Muscle of leg (tissue), 16 donors: ENCODE measurements at places on chromosomes 12 and 14. TPM values are rescaled to one million over a fixed set of nuclear protein-coding genes. Genes with fewer than 3 reads are reported as not detected.

The NCOR2 gene
- 48.1 TPM for total RNA-seq

The TCL1B gene
- total RNA-seq: not detected

The BATF gene
- 0.44 TPM for total RNA-seq

The TAS2R30 gene
- total RNA-seq: 4.3 TPM

The CCDC38 gene
- total RNA-seq: 0.09 TPM

The VSIG10 gene
- 11.8 TPM for total RNA-seq

The C3AR1 gene
- 3.7 TPM for total RNA-seq

The GNS gene
- 65.7 TPM for total RNA-seq

The CD69 gene
- 0.93 TPM for total RNA-seq

The DPPA3 gene
- not detected for total RNA-seq

The SLC6A12 gene
- 0.40 TPM for total RNA-seq

The AMN gene
- 0.58 TPM for total RNA-seq

The MLF2 gene
- total RNA-seq: 88.2 TPM

The NRXN3 gene
- 0.49 TPM for total RNA-seq

The KRT4 gene
- total RNA-seq: 0.04 TPM

The SDSL gene
- total RNA-seq: 0.53 TPM

The OR4K15 gene
- not detected for total RNA-seq

The SIX6 gene
- not detected for total RNA-seq

The B4GALNT3 gene
- total RNA-seq: 6.0 TPM

The NOXRED1 gene
- 0.13 TPM for total RNA-seq

The BEGAIN gene
- 2.0 TPM for total RNA-seq

The FGF23 gene
- 0.04 TPM for total RNA-seq

The KRT78 gene
- total RNA-seq: not detected

The TMEM179 gene
- total RNA-seq: 0.49 TPM

The CCDC175 gene
- not detected for total RNA-seq

The ITPK1 gene
- total RNA-seq: 10.0 TPM

The ZNF891 gene
- total RNA-seq: 1.9 TPM

The POU6F1 gene
- 4.6 TPM for total RNA-seq

The FOXG1 gene
- under 0.01 TPM for total RNA-seq

The AQP6 gene
- total RNA-seq: 0.13 TPM

The ABCD2 gene
- total RNA-seq: 0.09 TPM

The YBX3 gene
- total RNA-seq: 156 TPM

The LRIG3 gene
- 64.3 TPM for total RNA-seq

The LBHD2 gene
- total RNA-seq: 0.09 TPM

The GZMB gene
- total RNA-seq: 0.22 TPM

The CD27 gene
- 0.27 TPM for total RNA-seq

The OTX2 gene
- total RNA-seq: 0.04 TPM

The RFLNA gene
- 8.7 TPM for total RNA-seq

The DYNC1H1 gene
- total RNA-seq: 254 TPM

The PFDN5 gene
- 875 TPM for total RNA-seq

The C12orf75 gene
- total RNA-seq: 8.5 TPM

The SOAT2 gene
- total RNA-seq: 0.04 TPM

The SELPLG gene
- total RNA-seq: 2.8 TPM

The SLCO1A2 gene
- not detected for total RNA-seq

The CCDC60 gene
- not detected for total RNA-seq

The KRT82 gene
- total RNA-seq: not detected

The KCNMB4 gene
- total RNA-seq: 8.2 TPM

The HOXC4 gene
- 10.1 TPM for total RNA-seq

The NAV3 gene
- 34.6 TPM for total RNA-seq

The SERPINA9 gene
- total RNA-seq: not detected

The IQSEC3 gene
- 1.1 TPM for total RNA-seq

The ADAMTS20 gene
- 0.09 TPM for total RNA-seq

The LTB4R2 gene
- total RNA-seq: 1.9 TPM

The TAS2R20 gene
- 2.5 TPM for total RNA-seq

The MYF5 gene
- 31.1 TPM for total RNA-seq

The GYS2 gene
- 0.13 TPM for total RNA-seq

The TRHDE gene
- 2.3 TPM for total RNA-seq

The REP15 gene
- 1.3 TPM for total RNA-seq
